ENCODE measurements at places on chromosomes 6 and 20.

GRCh38 chr20:19903168-19903811 lies 113.9 kb upstream of the NAA20 start:
- no peak overlapping the region for H3K4me3 ChIP-seq
- H3K4me1 ChIP-seq, result peaks cover 5% of the 10 kb centered on the region
- no peaks in the 10 kb centered on the region for H3K36me3 ChIP-seq
- H3K27me3 ChIP-seq, result no peaks in the 10 kb centered on the region
- peak; percentile 30 for DNase-seq

DNA sequence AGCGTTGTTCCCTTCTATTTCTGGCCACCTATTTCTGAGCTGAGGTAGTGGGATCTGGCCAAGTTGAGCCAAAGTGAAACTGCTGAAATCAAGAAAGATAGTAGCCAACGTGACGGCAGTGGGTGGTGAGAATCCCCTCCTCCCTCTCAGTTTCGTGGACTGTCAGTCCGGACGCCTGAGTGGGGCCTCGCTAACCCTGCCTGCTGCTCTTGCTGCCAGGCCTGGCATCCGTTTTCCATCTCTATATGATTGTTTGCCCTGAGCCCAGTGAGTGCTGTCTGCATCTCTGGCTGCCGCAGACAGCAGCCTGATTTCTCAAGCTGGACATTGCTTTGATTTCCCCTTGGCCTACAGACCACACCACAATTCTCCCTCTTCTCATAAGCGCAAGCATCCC lies 23.5 kb upstream of the PAX1 start:
- H3K27ac ChIP-seq, result no peak overlapping the region
- peaks cover 5% of the 10 kb centered on the region for H3K4me1 ChIP-seq
- H3K27me3 ChIP-seq, result peaks cover 18% of the 10 kb centered on the region
- no peak overlapping the region for H3K4me3 ChIP-seq
- H3K36me3 ChIP-seq, result no peaks in the 10 kb centered on the region

DNA sequence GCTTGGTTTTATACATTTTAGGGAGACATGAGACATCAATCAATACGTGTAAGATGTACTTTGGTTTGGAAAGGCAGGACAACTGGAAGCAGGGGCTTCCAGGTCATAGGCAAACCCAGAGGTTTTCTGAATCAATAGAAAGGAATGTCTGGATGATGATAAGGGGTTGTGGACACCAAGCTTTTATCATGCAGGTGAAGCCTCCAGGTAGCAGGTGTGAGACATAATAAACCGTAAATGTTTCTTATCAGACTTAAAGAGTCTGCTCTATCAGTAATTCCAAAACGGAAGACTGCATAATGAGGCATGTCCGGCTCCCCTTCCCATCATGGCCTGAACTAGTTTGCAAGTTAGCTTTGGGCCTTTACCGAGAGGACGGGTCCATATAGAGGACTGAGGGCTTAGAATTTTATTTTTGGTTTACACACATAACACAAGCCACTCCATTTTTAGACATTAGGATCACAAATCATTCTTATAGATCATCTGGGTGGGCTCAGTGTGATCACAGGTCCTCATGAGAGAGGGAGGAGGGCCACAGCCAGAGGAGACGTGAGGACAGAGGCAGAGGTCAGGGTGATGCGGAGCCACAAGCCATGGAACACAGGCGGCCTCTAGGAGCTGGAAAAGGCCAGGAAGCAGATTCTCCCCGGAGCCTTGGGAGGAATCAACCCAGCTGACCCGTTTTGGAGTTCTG lies 10.7 kb upstream of the SERPINB9 start:
- H3K4me1 ChIP-seq, result no peaks in the 10 kb centered on the region
- no peak for DNase-seq
- no peak overlapping the region for H3K27ac ChIP-seq
- no peaks in the 10 kb centered on the region for H3K36me3 ChIP-seq
- no peaks in the 10 kb centered on the region for H3K27me3 ChIP-seq

- H3K27me3 ChIP-seq, result no peaks in the 10 kb centered on the region
- H3K27ac ChIP-seq, result peak overlapping the region; percentile 96
- H3K4me1 ChIP-seq, result peaks cover 40% of the 10 kb centered on the region
- H3K36me3 ChIP-seq, result peaks cover 11% of the 10 kb centered on the region
- peak; percentile 61 for DNase-seq
These were observed 1.2 kb downstream of the DUSP22 start for GRCh38 chr6:293193-294174.

GRCh38 chr20:46823271-46823751 lies 71.3 kb upstream of the EYA2 start:
- H3K27me3 ChIP-seq, result peaks cover 28% of the 10 kb centered on the region
- no peak overlapping the region for H3K27ac ChIP-seq
- no peaks in the 10 kb centered on the region for H3K36me3 ChIP-seq
- DNase-seq, result no peak
- no peaks in the 10 kb centered on the region for H3K4me1 ChIP-seq
- H3K4me3 ChIP-seq, result no peak overlapping the region

DNA sequence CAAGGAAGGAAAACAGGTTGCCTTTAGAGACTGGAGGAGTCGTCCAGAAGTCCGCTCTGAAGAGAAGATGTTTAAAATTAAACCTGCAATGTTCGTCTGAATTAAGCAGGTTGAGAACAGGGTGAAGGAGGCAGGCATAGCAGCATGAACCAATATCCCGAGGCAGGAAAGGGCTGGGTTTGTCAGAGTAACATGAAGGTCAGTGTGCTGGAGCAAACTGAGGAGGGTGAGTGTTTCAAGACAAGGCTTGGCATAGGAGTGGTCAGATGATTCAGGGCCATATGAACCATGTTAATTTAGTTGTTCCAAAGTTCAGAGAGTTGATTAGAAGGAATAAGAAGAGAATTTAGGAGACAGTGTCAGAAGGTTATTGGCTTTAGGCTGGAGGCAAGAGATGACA lies 93.3 kb downstream of the UTRN start:
- H3K4me1 ChIP-seq, result peaks cover 23% of the 10 kb centered on the region
- peak; percentile 8 for DNase-seq
- H3K27ac ChIP-seq, result no peak overlapping the region
- no peaks in the 10 kb centered on the region for H3K36me3 ChIP-seq

DNA sequence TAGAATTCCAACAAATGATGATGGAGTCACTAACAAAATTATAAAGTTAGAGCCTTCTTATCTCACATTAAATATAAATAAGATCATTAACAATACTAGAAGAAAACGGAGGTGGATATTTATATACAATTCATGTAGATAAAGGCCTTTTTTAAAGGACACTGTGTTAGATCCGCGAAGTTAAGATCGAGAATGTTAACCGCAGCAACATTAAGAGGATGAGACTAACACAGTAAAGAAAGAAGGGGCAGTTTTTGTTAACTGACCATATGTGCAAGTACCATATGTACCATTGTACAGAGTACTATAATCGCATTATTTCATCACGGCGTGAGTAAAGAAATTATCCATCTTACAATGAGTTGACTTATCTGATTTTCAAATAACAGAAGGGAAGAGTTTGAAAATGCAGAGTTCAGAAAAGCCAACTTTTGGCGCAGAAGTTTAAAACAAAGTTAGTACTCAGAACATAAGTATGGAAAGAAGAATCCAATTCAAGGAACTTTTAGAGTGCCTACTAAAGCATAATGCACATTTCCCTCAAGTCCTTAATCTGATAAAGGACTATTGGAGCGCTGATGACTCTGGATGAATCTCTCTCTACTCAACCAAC lies 1.4 kb downstream of the FBXL4 start:
- H3K27me3 ChIP-seq, result no peaks in the 10 kb centered on the region
- peak overlapping the region; percentile 95 for H3K27ac ChIP-seq
- peaks cover 21% of the 10 kb centered on the region for H3K4me1 ChIP-seq
- peaks cover 5% of the 10 kb centered on the region for H3K36me3 ChIP-seq
- DNase-seq, result peak; percentile 14

DNA sequence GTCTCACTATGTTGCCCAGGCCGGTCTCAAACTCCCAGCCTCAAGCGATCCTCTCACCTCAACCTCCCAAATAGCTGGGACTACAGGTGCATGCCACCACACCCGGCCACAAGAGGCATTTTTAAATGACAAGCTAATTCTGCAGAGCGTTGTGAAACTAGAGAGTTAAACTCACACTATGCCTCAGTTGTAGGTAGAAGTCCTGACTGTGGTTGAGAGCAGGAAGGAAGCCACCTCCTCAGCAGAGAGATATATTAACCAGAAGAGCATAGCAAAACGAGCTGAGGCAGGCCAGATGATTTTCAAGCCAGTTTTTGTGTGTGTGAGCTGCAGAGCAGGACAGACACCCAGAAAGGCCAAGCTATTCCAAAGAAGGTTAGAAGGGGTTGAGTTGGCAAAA lies 150.3 kb downstream of the MBOAT1 start:
- H3K36me3 ChIP-seq, result no peaks in the 10 kb centered on the region
- no peak overlapping the region for H3K4me3 ChIP-seq
- no peak overlapping the region for H3K27ac ChIP-seq
- H3K27me3 ChIP-seq, result no peaks in the 10 kb centered on the region

GRCh38 chr6:30325150-30325872 lies 1.4 kb upstream of the TRIM39 start:
- DNase-seq, result peak; percentile 66
- peak overlapping the region; percentile 98 for H3K27ac ChIP-seq
- H3K27me3 ChIP-seq, result no peaks in the 10 kb centered on the region

DNA sequence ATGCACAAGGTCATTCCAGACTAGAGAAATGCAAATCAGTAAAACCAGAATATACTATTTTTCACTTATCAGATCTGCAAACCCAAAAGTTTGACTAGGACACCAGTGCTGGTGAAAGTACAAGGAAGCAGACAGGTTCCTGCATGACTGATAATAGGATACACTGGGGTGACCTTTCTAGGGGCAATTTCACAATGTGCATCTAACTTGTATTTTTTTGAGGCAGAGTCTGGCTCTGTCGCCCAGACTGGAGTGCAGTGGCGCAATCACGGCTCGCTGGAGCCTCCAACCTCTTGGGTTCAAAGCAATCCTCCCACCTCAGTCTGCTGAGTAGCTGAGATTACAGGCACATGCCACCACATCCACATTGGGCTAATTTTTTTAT lies 11.4 kb downstream of the COMMD7 start:
- H3K4me3 ChIP-seq, result no peak overlapping the region
- no peaks in the 10 kb centered on the region for H3K27me3 ChIP-seq
- H3K27ac ChIP-seq, result peak overlapping the region; percentile 61
- H3K36me3 ChIP-seq, result peaks cover 19% of the 10 kb centered on the region
- peak; percentile 66 for DNase-seq
- H3K4me1 ChIP-seq, result peaks cover 23% of the 10 kb centered on the region

GRCh38 chr6:3500262-3501014 lies 43.6 kb upstream of the SLC22A23 start:
- peaks cover 17% of the 10 kb centered on the region for H3K27me3 ChIP-seq
- H3K4me1 ChIP-seq, result peaks cover 15% of the 10 kb centered on the region
- peak overlapping the region; percentile 39 for H3K4me3 ChIP-seq
- H3K36me3 ChIP-seq, result no peaks in the 10 kb centered on the region

GRCh38 chr6:158255275-158255988 lies 56.8 kb upstream of the TULP4 start:
- H3K4me1 ChIP-seq, result peaks cover 15% of the 10 kb centered on the region
- H3K4me3 ChIP-seq, result no peak overlapping the region
- H3K36me3 ChIP-seq, result peaks cover 20% of the 10 kb centered on the region
- DNase-seq, result no peak

GRCh38 chr20:34415079-34415478 lies 52.0 kb downstream of the ITCH start:
- peak overlapping the region; percentile 32 for H3K27ac ChIP-seq
- no peaks in the 10 kb centered on the region for H3K4me1 ChIP-seq
- no peak for DNase-seq
- H3K27me3 ChIP-seq, result no peaks in the 10 kb centered on the region
- H3K4me3 ChIP-seq, result no peak overlapping the region

- no peaks in the 10 kb centered on the region for H3K4me1 ChIP-seq
- H3K27me3 ChIP-seq, result no peaks in the 10 kb centered on the region
- H3K4me3 ChIP-seq, result no peak overlapping the region
- DNase-seq, result no peak
These were observed 130.1 kb upstream of the MTHFD1L start for GRCh38 chr6:150735341-150735851.

DNA sequence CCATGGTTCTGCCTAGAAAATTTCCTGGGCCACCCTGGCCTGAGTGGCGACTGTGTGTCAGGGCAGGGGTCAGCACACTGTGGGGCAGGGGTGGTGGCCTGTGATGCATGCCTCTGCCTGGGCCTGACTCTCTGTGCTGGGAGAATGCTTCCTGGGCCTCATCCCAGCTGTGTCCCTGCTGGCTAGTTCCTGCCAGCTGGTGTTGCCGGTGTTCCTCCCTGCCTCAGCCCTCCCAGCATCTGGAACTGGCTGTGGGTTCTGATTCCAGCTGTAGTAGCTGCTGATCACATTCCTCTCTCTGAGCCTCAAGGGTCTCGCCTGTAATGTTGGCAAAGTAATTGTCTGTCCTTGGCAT lies 101.5 kb downstream of the SYCP2 start:
- H3K4me3 ChIP-seq, result peak overlapping the region; percentile 65
- no peak for DNase-seq
- H3K36me3 ChIP-seq, result peaks cover 6% of the 10 kb centered on the region
- no peaks in the 10 kb centered on the region for H3K27me3 ChIP-seq

- no peaks in the 10 kb centered on the region for H3K36me3 ChIP-seq
- H3K27me3 ChIP-seq, result no peaks in the 10 kb centered on the region
- no peak overlapping the region for H3K4me3 ChIP-seq
These were observed 61.9 kb downstream of the ESR1 start for GRCh38 chr6:151869345-151869744.

DNA sequence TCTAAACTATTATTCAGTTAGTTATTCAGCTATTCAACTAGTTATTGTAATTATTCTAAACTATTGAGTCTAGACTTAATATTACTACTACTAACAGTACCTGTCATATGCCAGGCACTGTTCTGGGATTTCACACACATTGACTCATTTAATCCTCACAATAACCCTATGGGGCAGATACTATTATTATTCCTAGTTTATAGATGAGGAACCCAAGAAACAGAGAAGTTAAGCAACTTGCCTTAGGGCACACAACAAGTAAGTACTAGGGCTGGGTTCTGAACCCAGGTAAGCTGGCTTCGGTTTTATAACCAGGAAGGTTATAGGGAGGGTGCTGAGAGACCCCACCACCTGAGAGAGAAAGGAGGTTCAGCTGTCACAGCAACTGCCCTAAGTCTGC lies 7.8 kb downstream of the TEAD3 start:
- H3K4me1 ChIP-seq, result peaks cover 47% of the 10 kb centered on the region
- no peaks in the 10 kb centered on the region for H3K27me3 ChIP-seq
- no peak overlapping the region for H3K27ac ChIP-seq

DNA sequence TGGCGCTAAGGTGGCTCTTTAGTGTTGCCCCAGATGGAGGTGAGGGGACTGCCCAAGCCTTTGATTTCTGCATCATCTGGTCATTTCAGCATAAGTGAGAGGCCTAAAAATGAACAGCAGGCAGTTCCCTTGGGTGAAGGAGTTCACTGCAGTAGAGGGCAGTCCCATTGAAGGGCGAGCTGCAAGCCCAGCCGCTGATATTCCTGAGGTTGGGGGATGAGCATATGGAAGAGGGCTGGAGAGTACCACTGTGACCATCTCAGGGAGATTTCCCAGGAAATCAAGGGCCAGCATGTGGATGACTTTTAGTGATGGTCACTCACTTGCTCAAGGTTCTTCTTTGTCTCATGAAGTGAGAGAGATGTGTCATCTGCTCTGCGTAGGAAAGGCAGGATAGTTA lies 9.3 kb downstream of the TOX2 start:
- H3K4me3 ChIP-seq, result no peak overlapping the region
- DNase-seq, result no peak
- H3K27ac ChIP-seq, result no peak overlapping the region
- H3K27me3 ChIP-seq, result no peaks in the 10 kb centered on the region

- no peaks in the 10 kb centered on the region for H3K4me1 ChIP-seq
- H3K27ac ChIP-seq, result no peak overlapping the region
- no peak overlapping the region for H3K4me3 ChIP-seq
- no peaks in the 10 kb centered on the region for H3K27me3 ChIP-seq
- no peak for DNase-seq
These were observed 53.3 kb upstream of the TNFRSF21 start for GRCh38 chr6:47362857-47363461.
